ENCODE measurements at places on chromosomes 7 and 10.

DNA sequence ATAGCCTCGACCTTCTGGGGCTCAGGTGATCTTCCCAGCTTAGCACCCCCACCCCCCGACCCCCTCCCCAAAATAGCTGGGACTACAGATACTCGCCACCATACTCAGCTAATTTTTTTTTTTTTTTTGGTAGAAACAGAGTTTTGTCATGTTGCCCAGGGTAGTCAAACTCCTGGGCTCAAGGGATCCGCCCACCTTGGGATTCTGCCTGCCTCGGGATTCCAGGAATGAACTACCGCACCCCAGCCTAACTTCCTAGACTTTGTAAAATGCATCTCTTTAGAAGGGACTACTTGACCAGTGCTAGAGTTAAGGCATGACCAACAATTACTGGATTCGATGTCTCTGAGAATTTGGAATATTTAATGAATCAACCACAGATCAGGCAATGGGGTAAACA, 85.9 kb downstream of the MDFIC start:
- DNase-seq, result no peak

GRCh38 chr10:110268971-110269370, 35.7 kb downstream of the SMNDC1 start:
- no peak for DNase-seq

DNA sequence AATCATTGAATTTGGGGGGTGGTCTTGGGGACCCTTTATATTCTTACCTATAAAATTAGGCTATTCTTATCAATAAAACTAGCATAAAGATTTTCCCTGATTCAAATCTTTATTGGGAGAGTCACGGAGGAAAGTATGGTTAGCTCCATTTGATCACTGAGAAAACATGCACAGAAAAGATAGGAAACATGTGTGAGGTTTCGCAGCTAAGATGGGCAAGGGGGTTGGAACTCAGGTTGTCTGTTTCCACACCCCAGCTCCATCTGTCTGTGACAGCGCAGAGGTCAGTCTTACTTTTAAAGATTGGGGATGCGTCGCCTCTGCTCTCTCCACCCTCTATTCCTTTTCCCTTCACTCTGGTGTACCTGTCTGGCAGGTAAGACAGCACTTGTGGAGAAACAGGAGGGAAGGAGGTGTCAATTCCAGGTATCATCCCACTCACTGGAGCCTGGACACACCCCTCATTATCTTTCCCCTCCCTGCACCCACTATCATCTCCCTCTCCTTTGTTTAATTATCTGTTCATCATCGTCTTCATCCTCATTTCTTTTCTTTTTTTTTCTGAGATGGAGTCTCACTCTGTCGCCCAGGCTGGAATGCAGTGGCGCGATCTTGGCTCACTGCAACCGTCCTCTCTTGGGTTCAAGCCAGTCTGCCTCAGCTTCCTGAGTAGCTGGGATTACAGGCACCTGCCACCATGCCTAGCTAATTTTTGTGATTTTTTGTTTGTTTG, 2.4 kb upstream of the DENND10 start:
- DNase-seq, result no peak

DNA sequence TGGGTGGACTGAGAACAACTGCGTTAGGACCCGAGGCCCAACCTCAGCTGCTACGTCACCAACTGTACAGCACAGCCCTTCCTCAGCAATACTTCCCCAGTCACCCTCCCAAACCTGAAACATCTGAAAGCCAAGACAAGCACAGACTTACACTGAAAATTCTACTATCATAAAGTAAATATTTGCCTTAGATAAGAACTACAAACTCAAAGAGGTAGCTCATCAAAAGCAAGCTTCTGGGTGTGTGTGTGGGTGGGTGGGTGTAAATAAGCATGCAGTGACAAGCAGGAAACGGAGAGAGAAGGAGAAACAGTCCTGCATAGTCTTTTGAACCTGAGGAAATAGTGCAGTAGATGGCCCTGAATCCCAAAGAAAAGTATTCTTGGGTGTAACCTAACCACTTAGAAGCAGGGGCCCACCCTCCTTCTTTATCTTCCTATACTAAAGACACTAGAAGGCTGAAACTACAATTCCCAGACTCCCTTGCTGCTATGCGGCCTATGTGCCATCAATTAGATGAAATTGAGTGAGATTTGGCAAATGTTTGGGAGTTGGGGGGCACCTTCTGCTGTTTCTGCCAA, 18.7 kb downstream of the SLC25A13 start:
- DNase-seq, result no peak

DNA sequence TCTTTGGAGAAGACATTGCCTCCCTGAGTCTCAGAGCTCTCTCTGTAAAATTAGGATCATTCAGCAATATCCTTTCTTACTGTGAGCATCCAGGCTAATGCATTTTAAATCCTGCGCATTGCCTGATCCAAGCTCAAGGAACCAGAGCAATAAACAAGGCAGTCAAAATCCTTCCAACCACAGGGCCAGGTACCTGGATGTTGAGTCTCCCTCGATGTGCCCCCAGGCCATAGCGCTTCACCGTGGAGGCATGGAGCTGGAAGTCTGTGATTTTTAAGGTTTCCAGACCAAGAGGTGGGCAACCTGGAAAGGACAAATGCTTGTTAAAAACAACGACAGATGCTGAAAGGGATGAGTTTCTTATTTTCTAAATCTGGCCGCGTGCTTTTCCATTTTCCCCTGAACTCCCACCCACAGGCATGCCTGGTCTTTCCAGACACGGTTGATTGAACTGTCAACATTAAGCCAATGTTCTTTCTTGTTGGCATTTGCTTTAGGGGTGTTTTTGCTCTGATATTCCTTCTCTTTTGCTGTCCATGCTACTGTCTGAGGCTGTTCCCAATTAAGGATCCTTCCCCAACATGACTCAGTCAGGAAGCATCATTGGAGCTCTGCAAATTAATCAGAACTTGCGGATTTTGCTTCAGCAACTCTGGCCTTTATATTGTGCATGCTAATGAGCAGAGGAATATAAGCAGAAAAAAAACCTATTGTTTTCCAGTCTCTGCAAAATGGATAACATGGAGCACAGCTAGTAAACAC, 29.0 kb downstream of the CPXM2 start:
- DNase-seq, result no peak

DNA sequence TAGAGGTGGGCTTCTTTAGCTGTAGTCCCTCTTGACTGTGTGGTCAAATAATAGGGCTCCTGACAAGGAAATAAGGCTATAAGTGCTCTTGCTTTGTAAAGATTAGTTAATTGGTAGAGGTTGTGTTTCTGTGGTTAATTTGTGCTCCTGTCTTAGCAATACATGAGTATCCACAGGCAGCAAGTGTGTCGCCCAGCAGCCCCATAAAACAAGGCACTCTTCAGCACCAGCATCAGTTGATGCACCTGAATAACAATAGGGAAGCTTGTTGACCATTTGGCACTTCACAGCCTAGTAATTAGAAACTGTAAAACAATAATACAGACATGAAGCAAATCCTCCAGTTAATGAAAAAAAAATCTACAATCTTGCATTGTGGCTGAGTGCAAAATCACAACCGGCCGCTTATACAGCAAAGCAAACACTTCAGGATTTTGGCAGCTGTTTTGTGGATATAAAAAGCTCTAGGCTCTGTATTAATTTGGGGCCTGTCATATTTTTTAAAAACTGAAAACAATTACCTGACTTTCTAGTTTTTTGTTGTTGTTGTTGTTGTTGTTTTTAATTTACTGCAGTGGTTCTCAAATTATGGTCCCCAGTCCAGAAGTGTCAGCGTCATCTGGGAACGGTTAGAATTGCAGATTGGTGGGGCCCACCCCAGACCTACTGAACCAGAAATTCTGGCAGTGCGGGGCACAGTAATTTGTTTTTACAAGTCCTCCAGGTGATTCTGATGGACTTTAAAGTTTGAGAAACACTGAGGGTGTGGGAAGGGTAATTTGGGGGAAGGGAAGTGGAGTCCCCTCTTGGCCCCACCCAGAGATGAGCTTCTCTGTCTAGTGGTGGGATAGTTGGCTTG, 56.8 kb downstream of the AUTS2 start:
- DNase-seq, result no peak

DNA sequence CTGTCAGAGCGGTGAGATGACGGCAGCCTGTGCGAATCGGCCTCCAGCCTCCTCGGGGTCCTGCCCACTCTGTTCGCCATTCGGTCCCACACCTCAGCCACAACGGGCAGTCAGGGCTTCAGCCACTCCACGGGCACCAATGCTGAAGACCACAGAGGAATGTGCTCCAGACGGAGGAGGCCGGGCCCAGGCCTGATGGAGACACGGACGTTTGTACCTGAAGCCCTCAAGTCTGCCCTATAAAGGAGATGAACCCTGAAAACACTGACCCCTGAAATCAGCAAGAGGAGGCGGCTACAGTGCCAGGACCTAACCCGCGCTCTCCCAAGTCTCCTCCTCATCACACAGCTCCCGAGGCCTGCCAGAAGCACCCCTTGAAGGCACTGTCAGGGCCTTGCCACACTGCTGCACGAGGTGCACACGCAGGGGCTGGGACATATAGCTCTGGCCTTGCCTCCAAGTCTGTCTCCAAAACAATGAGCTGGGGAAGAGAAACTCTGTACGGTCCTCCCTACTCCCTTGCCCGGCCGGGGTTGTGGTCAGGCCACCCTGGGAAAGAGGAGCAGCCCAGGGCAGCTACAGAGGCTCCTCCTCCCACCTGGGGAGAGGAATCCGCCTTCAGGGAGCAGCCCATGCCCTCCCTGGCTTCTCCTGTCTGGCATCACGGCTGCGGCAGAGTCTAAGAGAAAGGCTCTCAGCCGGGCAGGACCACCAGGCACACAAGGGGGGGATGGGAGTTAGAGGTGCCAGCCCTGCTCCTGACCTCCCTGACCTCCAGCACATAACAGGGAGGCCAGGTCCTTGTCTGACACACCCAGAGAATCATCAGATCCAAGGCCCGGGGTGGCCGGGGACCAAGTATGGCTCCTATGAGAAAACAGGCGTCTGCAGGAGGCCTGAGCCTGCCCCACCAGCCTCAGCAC, 310.1 kb downstream of the PTPRN2 start:
- DNase-seq, result no peak

DNA sequence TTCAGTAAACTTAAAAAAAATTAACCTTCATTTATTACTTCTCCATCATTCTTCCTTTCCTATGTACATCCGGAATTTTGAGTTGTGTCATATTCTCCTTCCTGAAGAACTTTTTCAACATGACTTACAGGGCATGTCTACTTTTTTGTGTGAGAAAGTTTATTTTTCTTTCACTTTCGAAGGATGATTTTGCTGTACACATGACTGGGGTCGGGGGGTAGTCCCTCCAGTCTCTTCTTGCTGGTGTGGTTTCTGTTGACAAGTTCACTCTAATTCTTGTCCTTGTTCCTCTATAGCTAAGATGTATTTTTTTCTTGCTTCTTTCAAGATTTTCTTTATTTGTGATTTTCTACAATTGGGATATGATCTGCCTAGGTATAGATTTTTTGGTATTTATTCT, 55.8 kb downstream of the INPP5A start:
- no peak for DNase-seq

DNA sequence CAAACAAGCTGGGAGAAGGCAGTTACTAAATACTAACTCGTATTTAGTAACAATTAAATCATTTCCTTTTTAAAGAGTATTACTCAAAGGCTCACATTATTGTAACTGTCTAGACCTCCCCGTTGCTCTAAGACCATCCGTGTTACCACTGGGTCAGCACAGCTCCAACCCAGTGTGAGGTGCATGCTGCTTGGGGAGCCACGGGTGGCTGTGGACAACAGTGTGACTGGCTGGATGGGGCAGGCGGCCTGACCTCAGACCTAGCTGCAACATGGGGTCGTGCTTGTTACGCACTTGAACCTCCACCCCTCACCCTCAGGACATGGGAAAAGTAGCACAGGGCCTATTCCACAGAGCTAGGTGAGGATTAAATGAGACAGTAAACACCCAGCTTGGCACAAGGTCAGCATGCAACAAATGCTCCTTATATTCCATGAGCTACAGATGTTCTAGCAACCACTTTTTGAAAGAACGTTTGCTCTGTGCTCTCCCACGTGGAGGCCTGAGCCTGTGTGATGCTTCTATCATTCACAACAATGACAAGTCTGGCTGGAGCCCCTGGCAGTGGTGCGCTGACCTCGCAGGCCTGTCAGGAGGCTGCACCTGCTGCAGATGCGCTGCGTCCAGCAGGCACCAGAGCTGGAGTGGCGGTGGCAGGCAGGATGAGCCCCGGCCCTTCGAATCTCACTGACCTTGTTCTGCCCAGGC, 135.7 kb downstream of the PKD1L1 start:
- DNase-seq, result no peak

GRCh38 chr7:101386558-101387231, 24.0 kb downstream of the COL26A1 start:
- no peak for DNase-seq

GRCh38 chr7:82247814-82248433, 195.7 kb downstream of the CACNA2D1 start:
- no peak for DNase-seq

- no peak for DNase-seq
These were observed 8.4 kb downstream of the ARHGAP21 start for GRCh38 chr10:24715246-24715769.

- no peak for DNase-seq
These were observed 894 bp downstream of the ATXN7L1 start for GRCh38 chr7:105875505-105875904.

DNA sequence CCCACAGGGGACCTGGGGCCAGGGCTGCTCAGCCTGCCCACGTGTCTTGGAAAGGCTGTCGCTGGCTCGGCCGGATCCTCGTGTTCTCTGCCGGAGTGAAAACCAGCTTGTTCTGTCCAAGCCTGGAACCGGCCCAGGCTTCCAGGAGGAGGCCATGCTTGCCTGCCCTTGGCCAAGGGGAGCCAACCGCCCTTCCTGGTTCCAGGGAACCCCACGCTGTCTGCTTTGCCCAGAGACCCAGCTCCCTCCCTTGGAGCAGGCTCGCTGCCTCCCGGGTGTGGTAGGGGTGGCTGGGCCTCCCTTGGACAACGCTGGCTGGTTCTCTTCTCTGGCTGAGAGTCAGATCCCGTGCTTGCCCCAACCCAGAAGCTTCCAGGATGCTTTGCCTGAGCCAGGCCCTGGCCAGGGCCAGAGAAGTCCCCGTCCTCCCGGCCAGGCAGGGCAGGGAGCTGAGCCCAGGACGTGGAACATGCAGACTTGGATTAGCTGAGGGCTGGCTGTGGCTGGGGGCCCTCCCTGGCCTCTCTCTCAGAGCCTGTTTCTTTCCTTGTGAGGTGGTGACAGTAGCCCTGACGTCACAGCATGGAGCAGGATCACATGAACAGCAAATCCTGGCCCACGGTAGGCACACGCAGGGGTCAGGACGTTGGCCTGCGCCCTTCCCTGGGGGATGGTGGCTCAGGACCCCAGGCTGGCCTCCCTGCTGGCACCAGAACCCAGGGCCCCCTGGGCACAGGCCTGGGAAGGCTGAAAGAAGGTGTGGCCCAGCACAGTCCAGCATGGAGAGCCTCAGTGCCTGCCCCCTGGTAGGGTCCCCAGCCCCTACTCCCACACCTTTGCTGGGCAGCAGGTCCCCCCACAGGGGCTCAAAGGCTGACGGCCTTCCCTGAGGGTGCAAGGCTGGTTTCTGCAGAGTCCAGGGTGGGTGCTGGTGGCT, 67.5 kb downstream of the PWWP2B start:
- DNase-seq, result no peak

DNA sequence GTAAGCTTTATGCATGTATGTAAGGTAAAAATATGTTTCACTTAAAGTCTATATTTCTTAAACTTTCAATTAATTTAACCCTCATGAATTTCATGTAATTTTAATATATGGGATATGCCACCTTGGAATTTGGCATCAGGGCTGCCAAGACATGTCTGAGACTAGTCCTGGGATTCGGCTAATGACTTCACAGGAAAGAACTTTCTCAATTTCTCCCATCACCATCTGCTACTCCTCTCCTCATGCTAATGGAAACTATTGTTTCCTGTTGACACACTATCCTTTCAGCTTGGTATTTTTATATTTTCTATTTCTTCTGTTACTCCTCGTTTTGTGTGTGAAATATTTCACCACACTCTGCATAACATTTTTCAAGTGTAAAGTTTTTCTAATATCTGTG, 205.9 kb downstream of the ARL4A start:
- no peak for DNase-seq

- DNase-seq, result peak; percentile 72
These were observed 442 bp upstream of the LZTS2 start for GRCh38 chr10:100998991-100999741.
